ENCODE measurements at places on chromosomes 3 and 15. TPM values are rescaled to one million over a fixed set of nuclear protein-coding genes. Genes with fewer than 3 reads are reported as not detected.

DNA sequence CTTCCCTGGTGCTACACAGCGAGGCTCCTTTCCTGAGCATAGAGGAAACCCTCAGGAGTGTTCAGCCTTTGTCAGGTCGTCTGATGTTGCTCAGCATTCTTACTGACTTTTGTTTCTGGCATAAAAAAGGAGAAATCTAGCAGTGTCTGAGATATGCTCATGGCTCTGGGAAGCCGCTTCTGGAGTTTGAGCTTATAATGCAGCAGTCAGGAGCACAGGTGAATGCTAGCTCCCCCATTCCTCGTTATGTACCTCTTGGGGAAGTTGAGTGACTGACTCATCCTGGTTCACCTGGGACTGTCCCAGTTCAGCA lies 49.2 kb upstream of the MYZAP start:
- DNase-seq: no peak
- no peaks in the 10 kb centered on the region for H3K27me3 ChIP-seq
- H3K4me1 ChIP-seq: peaks cover 17% of the 10 kb centered on the region
- no peak overlapping the region for H3K27ac ChIP-seq
- H3K4me3 ChIP-seq: no peak overlapping the region

- H3K27me3 ChIP-seq: no peaks in the 10 kb centered on the region
- H3K36me3 ChIP-seq: no peaks in the 10 kb centered on the region
- DNase-seq: no peak
- no peak overlapping the region for H3K4me3 ChIP-seq
- peaks cover 17% of the 10 kb centered on the region for H3K4me1 ChIP-seq
Measured at GRCh38 chr15:57345584-57345983, 30.7 kb upstream of the CGNL1 start.

Gene CCDC13
- total RNA-seq: 2.4 TPM

Gene RAD51
- total RNA-seq: 20.5 TPM

Data from type B pancreatic cell (in vitro differentiated cells).